Stimulated activated CD4-positive, alpha-beta T cell treated with anti-CD3 and anti-CD28 coated beads, Interleukin-4, amount 100 ng/mL, for 4 hours (primary cell): ENCODE measurements at places on chromosomes 5 and 9.

GRCh38 chr9:8857068-8857925, 1057.7 kb upstream of the DMAC1 start:
- peak; percentile 0 for DNase-seq

- DNase-seq: peak; percentile 9
These were observed 161.1 kb downstream of the MAST4 start for GRCh38 chr5:66757219-66757833.

DNA sequence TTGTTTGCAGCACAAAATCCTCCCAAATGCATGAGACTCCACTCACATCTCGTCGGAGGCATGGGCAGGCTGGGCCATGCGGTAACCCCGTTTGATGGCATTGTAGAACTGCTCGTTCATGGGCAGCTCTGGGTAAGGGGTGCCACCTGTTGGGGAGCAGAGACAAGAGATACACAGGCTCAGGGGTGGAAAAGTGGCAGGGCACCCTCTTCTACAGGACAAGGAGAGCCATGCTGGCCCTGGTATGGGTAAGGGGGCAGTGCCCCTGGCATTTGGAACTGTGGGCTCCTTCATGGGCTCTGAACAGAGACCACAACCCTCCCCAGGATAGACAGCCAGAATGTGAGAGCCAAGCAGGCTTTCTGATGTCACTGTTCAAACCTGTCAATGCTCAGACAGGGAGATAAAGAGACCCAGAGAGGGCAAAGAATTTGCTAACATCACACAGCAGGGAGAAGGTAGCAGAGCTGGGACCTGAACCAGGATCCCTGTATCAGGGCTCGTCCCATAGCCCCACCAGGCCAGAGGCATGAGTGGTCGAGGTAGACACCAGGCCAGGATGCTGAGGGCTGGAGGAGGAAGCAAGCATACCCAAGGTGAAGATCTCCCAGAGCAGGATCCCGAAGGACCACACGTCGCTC, 33.2 kb upstream of the CSF1R start:
- no peak for DNase-seq

DNA sequence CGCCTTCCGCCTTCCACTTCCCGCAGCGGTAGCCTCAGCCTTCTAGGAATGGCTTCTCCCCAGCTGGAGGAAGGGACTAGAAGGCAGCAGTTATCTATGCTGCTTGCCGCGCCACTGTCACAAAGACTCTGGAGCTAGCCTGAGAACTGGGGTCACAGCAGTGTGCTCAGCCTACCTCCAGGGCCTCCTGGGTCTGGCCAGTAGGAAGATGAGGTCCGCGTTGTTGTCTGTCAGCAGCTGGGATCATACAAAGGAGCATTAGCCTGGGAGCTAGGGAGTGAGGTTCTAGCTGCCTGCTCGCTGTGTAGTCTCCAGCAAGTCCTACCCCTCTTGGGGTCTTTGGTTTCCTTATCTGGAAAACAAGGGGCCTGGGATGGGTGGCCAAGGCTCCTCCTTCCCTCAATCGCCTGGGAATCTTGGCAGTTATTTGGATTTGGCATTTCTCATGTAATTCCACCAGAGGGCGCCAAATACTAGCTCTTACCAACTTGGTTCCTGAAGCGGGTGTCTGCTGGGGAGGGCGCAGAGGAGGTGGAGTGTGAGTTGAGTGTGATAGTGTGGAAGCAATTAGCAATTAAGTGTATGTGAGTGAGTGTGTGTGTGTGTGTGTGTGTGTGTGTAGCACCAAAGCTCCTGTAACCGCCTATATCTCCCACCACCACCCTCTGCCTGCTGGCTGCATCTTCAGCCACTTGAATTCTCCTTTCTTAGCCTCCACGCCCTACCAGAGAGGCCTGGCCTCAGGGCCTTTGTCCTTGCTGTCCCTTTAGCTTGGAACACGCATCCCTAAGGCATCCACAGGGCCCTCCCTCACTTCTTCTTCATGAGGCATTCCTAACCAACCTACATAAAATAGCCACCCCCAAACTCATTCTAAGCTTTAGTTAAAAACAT, 97.1 kb downstream of the ENTREP1 start:
- peak; percentile 11 for DNase-seq

- DNase-seq: no peak
These were observed 26.4 kb downstream of the TNFAIP8 start for GRCh38 chr5:119382169-119382568.

DNA sequence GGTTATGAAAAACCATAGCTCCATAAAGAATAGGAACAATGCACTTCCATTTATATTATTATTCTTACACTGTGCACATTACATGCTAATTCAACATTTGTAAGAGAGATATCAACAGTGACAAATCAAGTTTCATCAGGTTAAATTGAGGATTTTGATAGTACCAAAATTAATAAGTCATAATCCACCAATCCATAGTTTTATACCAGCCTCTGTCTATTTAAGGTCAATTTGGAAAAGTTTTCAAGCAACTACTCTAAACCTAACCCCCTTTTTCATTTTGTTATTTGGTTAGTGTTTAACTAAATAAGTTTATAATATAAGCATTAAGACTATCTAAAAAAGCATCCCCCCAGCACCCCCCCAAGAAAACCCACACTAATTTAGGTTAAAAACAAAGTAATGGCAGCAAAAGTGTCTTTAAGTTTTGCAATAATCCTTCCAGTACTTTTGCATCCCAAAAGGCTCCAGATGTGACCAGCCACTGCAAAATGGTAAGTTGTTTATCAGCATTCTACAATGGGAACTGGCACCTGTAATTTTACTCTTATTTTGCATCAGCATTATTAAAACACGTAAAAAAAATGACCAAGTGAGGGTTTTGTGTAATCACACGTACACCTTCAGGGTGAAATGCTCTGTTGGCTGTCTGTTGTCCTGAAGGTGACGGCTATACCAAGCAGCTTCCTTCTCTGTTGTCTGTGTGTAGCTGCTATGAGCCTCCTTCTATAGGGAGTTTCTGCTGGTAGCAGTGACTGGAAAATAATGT, 36.8 kb upstream of the SSBP2 start:
- no peak for DNase-seq

- no peak for DNase-seq
These were observed 24.1 kb downstream of the GSN start for GRCh38 chr9:121292051-121292450.

DNA sequence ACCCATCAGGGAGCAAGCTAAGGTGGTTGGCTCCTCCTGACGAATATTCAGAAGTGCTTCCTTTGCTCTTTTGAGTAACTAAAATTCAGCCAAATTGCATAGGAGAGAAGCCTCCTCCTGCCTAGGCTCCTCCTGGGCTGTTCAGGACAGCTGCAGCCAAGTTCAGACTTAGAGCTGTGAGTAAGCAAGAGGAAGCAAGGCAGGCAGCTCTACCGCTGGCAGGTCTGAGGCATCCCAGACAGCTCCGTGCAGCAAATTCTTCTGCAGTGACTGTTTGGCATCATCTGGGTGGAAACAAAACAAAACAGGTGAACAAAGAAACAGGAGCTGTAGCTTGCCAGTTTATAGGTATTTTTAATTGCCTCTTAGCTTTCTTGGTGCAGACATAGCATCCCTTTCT, 421.0 kb downstream of the GADD45G start:
- no peak for DNase-seq

DNA sequence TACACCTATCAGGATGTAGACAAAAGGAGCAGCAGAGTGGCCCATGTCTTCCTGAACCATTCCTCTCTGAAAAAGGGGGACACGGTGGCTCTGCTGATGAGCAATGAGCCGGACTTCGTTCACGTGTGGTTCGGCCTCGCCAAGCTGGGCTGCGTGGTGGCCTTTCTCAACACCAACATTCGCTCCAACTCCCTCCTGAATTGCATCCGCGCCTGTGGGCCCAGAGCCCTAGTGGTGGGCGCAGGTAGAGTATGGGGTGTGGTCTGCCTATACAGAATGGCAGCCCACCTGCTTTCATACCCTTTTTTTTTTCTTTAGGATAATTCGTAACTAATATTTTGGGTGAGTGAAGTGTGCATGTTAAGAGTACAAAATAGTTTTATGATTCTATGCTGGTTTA, 1.1 kb downstream of the SLC27A6 start:
- no peak for DNase-seq

GRCh38 chr5:177600508-177601018, 631 bp downstream of the B4GALT7 start:
- DNase-seq: no peak

DNA sequence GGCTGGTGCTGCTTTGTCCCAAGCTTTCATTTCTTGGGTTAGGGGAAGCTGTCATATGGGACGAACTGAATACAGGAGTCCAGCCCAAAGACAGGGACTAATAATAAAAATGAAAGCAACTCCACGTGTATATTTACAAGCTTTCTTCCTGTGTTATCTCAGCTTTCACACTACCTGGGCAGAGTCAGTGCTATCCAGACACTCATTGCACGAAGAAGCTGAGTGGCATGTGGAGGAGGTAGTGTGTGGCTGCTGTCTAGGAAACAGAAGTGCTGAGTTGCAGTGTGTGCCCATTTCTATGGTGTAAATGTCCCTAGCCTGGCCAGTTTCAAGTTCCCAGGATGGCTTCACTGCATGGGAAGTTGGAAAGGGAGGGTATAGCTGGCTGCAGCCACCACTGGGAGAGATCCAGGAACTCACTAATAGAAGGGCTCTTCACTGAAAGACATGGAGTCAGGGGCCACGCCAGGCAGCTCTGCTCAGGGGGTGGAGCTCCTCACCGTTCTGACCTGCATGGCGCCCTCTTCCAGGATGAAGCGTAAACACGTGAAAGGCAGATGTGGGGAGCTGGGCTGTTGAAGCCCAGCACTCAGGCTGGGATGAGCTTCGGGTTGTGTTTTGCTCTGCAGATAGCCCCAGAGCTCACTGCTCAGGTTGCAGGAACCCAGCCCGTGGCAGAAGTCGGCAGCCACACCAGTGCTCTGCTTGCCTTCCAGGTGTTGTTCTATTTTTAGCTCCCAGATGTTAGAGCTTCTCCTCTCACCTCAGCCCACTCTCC, 116.9 kb downstream of the IRX2 start:
- no peak for DNase-seq

- DNase-seq: no peak
These were observed 485.0 kb downstream of the ENC1 start for GRCh38 chr5:74155501-74155900.
